ENCODE measurements at places on chromosomes 7 and 10.

DNA sequence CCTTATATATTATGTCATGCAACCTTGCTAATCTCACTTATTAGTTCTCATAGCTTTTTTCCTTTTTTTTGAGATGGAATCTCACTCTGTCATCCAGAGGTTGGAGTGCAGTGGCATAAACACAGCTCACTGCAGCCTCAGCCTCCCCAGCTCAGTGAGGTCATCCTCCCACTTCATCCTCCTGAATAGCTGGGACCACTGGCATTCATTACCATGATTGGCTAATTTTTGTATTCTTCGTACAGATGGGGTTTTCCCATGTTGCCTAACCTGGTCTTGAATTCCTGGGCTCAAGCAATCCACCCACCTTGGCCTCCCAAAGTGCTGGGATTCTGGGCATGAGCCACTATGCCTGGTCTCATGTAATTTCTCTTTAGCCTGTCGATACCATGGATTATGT is 89.1 kb upstream of the TRIM24 start:
- no peak for DNase-seq

DNA sequence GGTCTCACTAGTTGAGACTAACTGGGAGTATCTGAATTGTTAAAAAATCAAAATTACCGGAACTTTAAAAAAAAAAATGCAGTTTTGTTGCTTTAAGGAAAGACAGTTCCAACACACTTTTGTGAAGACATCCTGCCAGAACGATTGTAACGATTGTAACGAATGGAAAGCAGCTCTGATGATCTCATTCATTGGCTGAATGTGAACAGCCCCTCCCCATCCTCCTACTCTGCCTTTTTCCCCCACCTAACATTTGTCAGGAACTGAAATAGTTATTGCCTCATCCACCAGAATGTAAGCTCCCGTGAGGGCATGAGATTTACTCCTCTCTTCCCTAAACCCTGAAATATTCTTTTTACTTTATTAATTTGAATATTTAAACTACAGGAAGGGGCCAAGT is 23.1 kb upstream of the ZC3HAV1L start:
- DNase-seq: no peak

DNA sequence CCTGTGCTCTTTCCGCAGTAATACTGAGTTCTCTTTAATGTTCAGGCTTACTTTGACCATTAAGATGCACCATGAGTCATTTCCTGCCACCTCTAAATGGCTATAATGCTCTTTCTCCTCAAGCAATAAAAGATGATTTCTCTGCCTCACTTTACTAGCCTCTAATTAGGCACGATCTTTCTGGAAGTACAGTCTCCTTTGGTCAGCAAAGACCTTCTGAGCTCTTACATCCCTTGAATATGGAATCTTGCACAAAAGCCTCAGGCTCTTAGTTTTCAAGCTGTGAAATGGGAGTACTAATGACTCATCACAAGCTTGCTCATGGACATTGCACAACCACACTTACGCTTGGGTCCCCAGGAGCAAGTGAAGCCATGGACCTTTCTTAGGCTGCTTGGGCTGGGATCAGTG is 85.9 kb downstream of the FRMD4A start:
- no peak for DNase-seq

- DNase-seq: no peak
Observed at GRCh38 chr10:62760401-62760800, 44.1 kb upstream of the ADO start.

DNA sequence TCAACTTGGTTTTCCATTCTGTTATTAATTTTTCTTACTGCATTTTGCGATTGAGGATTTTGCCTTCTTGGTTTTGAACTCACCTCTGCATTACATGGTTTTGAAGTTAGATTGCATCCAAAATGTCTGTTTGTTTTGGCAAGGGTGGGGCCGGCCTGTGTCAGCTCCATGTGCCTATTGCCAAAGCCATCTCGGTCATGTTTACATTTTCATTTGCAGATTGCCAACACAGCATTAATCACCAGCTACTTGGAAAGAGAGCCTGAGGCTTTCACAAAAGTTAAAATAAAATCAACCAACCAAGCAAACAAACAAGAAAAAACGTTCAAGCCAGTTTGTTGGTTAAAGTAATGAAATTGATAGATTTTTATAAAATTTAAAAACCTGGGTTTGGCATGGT is 695.8 kb downstream of the TYW1 start:
- no peak for DNase-seq

- no peak for DNase-seq
Observed at GRCh38 chr10:114073395-114074186, 29.9 kb downstream of the ADRB1 start.

DNA sequence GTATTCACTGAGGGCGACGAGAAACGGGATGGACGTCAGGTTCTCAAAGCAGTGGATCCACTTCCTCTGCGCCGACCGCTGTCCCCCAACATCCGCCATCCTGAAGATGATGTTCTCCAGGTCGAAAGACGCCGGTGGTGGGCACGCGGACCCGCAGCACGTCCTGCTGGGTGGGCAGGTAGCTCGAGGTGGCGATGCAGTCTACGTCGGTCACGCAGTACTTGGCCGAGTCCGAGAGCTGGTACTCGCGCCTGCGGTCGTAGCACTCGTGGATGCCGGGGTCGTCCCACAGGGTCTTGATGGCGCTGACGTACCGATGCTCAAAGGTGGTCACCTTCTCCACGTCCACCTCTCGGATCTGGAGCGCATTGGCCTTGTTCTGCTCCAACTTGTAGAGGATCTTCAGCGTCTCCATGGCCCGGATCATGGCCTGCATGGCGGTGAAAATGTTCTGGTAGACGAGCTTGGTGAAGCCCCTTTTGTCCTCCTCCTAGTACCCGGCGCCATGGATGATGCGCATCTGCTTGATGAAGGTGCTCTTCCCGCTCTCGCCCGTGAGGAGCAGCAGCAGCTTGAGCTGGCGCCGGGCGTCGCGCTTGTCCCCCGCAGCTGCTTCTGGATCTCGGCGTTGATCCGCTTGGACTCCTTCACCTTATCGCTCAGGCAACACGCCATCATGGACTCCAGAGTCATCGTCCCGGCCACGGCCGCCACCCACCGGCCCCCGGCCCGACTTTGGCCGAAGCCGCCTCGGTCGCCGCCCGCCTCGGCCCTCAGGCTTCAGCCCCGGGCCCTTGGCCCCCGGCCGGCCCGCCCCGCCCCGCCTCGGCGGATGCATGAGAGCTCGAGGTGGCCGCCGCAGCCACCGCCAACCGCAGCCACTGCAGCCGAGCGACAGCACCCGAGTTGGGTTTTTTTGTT is 122.9 kb upstream of the KCTD7 start:
- DNase-seq: no peak

- no peak for DNase-seq
Observed at GRCh38 chr10:58756130-58756719, 243.6 kb downstream of the BICC1 start.

GRCh38 chr10:132132421-132132841 is 54.3 kb upstream of the DPYSL4 start:
- no peak for DNase-seq

DNA sequence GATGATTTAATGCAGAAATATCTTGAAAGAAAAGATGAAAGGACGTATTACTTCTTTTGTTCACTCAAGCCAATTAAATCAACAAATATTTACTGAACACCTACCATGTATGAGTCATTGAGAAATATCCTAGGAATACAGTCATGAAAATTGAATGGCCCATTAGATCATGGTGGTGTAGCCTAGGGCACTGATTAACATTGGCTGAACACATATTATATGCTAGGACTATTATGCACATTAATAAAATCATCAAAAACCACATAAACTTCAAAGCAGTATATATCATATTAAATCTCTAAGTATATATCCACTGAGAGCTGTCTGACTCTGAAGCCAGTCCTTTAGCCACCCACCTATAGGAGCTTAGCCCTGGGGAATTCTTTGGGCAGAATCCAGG is 41.8 kb downstream of the FAM204A start:
- no peak for DNase-seq

DNA sequence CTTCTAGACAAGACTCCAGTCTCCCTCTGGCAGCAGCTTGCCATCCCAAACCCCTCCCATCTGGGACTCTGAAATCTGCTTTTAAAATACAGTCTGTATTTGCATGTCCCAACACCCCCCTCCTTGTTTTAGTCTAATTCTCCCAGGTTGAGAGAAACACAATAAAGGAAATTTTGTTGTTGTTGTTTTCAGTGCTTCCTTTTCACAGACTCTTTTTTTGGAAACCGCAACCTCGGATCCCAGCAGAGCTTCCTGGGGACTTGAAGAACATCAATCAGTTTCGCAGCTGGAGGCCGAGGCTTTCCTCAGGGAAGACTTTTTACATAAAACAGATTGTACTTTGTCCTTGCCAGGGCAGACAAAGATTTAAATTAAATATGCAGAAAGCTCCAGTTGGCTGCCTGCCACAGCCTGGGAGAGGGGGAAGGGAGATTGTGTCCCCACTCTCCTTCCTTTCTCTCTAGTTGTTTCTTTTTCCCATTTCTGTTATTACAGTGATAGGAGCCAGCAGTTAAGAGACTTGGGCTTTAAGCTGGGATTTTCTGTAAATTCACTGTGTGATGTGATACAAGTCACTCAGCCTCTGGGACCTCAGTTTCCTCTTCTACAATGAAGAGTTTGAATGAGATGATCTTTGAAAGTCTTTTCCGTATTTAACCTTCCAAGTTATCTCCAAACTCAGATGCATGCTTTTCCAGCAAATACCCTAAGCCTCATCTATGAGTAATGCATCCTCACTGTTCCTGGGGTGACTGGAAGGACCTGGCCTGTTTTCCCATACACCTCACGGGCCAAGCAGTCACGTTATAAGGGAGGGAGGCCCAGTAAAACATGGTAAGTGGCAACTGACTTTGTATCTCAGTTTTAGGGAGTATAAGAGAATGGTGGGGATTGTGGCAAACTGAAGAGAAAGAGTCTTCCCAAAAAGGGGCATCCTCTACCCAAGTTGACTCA is 192.3 kb downstream of the REEP3 start:
- DNase-seq: no peak

DNA sequence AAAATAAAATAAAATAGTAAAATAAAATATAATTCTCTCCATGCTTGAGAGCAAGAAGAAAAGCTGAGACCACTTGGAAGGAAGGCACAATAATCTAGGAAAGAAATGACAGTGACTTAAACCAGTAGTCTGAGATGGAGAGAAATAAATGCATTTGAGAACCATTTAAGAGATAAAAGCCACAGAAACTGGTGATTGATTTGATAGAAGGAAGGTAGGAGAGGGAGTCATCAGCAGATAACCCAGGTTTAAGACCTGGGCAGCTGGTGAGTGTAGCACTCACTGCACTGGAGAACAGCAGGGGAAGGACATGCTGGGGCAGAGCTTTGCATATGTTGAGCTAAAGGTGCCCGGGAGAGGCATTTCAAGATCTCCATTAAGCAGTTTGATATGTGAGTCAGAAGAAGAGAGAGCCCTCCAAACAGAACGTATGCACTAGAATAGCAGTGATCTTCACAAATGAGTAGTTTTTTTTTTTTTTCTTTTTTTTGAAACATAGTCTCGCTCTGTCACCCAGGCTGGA is 268.0 kb downstream of the DYNC1I1 start:
- no peak for DNase-seq

DNA sequence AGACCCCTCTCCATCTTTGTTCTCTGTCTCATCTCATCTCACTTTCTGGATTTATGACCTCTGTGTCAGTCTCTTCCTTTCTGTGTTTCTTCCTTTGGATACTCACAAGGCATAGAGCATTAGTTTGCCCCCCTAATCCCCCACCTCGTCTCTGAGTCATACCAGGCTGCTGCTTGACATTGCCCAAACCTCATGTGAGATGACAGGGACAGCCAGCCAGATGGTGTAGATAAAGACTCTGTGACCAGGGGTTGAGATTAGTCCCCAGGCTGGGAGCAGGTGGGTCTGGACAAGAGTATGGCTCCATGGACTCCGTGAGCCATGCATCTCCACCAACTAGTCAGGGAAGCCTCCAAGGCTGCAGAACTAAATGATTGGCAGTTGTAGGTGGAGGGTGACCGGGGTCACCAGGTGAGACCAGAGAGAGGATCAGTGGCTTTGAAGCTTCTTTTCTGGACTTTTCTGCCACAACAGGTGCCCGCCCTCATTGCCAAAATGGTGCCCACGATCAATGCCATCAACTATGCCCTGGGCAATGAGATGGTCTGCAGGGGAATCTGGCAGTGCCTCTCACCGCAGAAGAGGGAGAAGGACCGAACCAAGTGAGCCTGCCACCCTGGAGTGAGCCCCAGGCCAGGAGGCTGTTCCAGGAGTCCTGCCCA is 13.3 kb downstream of the RGR start:
- no peak for DNase-seq

DNA sequence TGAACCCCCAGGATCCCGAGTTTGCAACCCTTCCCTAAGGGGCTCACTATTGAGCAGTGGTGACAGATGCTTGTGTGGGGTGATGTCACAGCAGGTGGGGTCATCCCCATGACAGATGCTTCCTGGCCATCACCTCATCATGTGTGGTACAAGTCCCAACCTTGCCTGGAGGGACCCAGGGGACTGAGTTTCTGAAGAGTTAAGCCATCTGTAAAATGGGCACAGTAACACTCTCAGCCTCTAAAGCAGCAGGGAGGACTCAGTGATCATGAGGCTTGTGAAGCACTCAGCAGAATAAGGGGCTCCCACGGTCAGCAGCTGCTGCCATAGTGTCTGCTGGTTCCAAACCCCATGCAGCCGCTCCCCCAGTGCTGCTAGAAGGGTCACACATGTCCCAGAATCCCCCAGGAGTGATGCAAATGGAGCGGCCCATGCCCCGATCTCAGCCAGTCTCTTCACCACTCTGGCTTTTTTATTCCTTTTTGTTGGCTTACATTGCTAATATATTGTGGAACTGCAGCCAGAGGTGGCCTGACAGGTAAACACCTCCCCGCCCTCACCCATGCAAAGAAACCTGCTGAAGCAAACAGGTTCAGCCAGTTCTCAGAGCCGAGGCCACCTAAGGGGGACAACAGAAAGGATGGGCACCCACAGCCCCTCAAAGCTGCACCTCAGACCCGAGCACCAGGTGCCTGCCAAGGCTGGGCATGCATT is 102.1 kb upstream of the PDGFA start:
- no peak for DNase-seq
